ENCODE measurements at places on chromosomes 1 and 21. TPM values are rescaled to one million over a fixed set of nuclear protein-coding genes. Genes with fewer than 3 reads are reported as not detected.

DNA sequence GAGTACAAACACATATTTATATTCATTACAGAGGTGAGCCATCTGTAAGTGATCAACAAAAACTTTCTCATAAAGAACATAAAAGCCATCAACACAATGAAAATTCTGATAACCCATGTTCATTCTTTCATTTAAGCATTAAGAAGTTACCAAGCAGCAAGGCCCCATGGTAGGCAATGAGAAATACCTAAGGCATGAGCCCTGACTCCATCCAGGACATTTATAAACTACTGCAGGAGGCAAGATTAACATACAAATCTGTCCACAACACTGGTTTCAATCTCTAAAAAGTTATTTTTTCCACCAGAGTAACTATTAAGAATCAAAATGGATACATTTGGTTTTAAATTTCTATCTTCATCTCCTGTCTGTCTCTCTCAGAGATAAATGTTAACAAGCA is 76.1 kb downstream of the SIPA1L2 start:
- no peak for DNase-seq

The STYXL2 gene
- total RNA-seq = 1.2 TPM

The KRTAP19-3 gene
- not detected for total RNA-seq

GRCh38 chr1:196660272-196660671 is 8.4 kb downstream of the CFH start:
- no peak for DNase-seq

DNA sequence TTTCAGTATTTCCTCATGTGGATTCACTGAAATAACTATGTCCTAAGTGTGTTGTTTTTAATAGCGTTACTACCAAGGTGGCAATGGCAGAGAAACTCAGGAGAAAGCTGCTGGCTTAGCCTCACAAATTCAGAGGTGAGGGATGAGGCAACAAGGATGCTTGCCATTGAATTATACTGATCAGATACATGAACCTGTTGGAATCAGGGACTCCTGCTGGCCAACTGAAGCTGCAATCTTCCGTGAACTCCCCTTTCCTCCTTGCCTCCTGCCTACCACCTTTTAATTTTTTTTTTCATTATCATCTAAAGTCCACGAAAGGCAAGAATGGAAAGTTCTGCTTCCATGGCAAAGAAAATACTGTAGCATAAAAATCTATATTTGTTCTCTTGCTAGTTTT is 254.7 kb downstream of the NFIA start:
- DNase-seq = no peak

DNA sequence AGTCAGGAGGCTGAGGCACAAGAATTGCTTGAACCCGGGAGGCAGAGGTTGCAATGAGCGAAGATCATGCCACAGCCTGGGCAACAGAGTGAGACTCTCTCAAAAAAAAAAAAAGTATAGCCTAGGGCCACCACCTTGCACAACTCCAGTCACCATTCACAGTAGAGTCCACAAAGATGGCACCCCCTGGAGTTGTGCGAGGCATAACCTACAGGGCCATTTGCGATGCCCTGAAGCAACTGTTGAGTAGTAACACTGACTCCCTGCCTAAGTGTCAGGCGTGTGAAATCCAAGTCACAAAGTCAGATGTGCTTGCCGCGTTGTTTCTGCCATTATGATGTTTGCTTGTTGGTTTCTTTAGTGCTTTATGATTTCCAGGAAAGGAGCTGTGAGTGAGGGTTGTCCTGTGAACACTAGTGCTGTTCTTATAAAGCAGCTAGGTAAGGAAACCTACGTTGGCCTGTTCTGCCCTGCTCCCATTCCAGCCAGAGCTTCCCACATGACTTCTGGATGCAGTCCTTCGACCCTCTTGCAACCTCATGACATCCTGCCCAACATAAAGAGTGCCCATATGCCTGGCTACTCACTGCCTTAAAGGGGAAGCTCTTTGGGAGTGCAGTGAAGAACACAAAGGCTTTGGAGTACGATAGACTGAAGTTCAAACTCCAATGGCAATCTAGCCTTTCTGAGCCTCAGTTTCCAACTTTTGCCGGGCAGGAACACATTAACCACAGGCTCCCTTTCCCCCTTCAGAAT is 29.8 kb downstream of the FHAD1 start:
- DNase-seq = no peak

DNA sequence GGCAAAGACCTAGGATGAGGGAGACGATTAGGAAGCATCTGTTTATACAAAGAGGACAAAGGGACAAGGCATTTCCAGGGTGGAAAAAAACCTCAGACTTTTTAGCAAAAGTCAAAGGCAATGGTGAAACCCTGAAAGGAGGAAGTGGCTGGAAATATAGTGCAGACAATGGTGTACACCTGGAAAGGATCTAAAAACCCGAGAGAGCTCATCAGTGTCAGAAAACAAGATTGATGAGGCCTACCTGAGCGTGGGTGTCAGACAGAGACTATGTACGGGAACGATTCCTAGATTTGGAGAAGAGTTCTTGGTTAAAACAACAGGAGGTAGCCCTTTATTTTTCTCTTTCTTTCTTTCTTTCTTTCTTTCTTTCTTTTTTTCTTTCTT is 68.8 kb upstream of the HUNK start:
- no peak for DNase-seq

The VAV3 gene
- 5.4 TPM for total RNA-seq

- no peak for DNase-seq
Measured at GRCh38 chr1:85597709-85598108, 17.1 kb downstream of the CCN1 start.

GRCh38 chr1:2504225-2504948 is 22.0 kb downstream of the PANK4 start:
- no peak for DNase-seq

Measured in dorsolateral prefrontal cortex (tissue), 122 donors.